ENCODE measurements at places on chromosomes 1 and 21.

GRCh38 chr1:10920063-10920626, 92.3 kb upstream of the TARDBP start:
- DNase-seq, result no peak

GRCh38 chr1:30450818-30451233, 272.6 kb downstream of the MATN1 start:
- no peak for DNase-seq

- DNase-seq, result no peak
These were observed 3.1 kb downstream of the CLIC6 start for GRCh38 chr21:34671891-34672290.

DNA sequence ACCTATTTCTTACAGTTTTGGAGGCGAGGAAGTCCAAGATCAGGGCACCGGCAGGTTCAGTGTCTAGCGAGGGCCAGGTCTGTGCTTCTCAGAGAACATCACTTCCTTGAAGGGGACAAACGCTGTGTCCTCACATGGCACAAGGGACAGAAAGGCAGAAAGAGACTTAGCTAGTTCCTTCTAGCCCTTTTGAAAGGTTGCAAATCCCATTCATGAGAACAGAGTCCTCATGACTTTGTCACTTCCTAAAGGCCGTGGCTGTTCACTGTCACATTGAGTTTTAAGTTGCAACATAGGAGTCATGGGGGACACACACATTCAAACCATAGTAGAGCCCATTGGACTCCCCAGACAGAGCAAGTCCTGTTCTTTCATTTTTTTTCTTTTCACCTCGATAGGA, 27.4 kb downstream of the PER3 start:
- no peak for DNase-seq

DNA sequence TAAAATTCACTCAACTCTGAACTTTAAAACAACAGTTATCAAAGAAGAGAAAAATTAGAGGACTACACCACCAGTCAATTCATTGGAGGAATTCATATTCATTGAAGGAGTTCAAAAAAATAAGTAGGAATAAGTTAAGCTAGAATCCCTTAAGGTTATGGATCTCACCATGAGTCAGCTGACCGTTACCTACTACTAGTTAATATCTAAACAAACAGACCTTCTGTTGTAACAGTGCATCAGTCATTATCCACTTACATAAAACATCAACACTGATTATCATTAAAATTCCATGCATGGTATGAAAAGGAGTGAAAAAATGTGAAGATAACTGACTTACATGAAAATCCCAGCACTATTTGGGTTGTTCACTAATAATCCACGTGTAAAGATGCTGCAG, 44.9 kb downstream of the FOXJ3 start:
- no peak for DNase-seq

DNA sequence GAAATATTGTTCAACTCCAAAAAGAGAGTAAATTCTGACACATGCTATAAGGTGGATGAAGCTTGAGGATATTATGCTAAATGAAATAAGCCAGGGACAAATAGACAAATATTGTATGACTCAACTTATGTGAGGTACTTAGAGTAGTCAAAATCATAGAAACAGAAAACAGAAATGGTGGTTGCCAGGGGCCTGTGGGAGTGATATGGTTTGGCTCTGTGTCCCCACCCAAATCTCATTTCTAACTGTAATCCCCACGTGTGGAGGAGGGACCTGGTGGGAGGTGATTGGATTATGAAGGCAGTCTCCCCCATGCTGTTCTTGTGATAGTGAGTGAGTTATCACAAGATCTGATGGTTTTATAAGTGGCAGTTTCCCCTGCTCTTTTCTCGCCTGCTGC, 24.7 kb upstream of the DISP1 start:
- no peak for DNase-seq

DNA sequence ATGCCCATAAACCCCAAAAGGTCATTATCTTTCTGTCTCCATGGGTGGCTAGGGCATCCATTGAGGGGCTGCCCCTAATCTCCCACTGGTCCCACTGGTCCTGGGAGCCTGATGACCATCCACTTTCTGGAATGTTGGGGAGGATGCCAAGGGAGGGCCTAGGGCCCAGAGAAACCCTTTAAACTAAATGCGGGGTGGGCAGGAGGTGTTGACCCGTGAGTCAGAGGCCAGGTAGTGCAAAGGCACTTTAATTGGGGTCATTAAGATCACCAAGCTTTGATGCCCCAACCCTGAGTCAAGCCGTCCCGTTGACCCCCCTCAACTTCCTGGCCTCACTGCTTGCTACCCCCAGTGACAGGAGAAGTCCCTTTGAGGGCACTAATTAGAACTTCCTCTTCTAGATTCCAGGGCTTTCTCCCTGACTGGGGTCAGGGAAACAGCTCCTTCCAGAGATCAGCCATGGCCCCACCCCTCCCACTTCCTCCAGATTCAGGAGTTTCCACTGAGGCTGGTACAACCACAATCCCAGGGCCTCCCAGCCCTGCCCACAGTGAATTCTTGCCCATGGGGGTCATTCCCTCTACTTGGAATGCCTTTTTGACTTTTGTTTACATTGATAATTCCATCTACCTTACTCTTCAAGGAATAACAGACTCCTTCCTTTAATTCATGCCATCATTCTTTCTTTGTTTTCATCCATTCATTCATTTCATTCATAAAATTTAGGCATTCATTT, 15.5 kb upstream of the SERINC2 start:
- no peak for DNase-seq

GRCh38 chr1:81666586-81666985, 134.1 kb upstream of the ADGRL2 start:
- DNase-seq, result no peak

DNA sequence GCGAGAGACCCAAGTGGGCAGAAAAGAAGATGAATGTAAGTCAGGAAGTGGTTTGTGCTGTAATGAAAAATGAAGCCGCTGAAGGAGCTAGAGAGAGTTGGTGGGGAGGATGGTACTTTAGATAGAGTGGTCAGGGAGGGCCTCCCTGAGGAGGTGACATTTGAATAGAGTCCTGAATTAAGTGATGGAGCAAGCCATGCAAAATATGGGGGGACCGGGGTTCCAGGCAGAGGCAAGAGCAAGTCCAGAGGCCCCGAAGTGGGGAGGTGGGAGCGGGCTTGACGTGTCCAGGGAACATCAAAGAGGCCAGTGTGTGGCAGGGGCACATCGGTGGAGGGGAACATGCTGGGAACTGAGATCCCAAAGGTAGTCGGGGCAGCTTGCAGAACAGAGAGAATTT, 43.1 kb downstream of the OPRD1 start:
- no peak for DNase-seq

DNA sequence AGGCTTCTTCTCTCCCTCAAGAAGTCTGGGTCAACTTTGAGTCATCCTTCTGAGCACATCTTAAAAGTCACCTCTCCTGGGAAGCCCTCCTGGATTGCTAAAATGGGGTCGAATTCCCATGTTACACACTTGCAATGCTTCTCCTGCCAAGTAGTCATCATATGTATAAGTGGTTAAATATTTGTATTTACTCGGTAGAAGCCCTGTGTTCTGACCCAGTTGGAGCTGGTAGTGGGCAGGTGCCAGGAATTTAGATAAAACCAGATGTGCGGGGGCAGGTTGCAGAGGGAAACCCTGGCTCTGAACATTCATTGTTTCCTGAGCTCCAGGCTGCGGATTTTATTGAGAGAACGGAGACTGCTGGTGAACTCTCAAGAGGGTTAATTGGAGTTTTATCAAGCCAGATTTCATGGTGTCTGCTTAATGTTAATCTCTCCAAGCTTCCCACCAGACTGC, 52.8 kb upstream of the RPL11 start:
- DNase-seq, result no peak

GRCh38 chr21:35482096-35482495, 433.0 kb upstream of the RUNX1 start:
- no peak for DNase-seq

DNA sequence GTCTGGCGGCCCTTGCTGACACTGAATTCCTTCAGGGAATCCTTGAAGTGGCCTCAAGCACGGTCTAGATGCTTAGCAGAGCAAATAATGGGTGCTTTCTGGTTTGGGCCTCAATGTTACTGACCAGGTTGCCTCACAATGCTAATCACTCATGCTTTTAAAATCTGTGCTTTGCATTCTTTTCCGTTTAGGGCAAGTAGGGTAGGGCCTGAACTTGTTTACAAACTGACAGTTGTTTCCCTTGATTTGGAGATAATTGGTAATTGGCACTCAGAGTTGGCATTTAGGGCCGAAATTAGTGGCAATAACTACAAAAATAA, 1.4 kb downstream of the VPS13D start:
- no peak for DNase-seq

DNA sequence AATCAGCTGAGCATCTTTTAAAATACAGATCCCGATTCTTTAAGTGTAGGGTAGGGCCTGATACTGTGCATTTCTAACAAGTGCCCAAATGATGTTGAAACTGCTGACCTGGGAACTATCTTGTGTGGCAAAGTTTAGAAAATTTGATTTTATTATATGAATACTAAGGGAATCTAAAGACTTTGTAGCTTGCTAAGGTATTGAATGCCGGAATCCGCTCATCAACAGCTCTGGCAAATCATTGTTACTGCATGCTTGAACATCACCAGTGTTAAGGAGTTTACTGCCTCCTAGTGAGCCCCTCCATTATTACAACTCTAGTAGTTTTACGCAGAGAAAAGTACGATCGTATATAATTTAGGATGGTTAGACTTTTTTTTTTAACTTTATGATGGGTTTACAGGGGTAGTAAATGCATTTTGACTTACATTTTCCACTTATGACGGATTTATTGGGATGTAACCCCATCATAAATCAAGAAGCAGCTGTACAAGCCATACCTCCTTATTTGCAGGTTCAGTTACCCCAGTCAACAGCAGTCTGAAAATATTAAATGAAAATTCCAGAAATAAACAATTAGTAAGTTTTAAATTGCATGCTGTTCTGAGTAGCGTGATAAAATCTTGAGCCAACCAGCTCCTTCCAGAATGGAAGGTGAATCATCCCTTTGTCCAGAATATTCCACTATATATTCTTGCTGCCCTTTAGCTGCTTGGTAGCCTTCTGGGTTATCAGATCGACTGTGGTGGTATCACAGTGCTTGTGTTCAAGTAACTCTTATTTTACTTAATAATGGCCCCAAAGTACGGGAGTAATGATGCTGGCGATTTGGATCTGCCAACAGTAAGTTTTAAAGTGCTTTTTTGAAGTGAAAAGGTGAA, 892 bp downstream of the TYW3 start:
- DNase-seq, result no peak

- DNase-seq, result no peak
These were observed 6.4 kb downstream of the UBE2Q1 start for GRCh38 chr1:154552036-154552435.

DNA sequence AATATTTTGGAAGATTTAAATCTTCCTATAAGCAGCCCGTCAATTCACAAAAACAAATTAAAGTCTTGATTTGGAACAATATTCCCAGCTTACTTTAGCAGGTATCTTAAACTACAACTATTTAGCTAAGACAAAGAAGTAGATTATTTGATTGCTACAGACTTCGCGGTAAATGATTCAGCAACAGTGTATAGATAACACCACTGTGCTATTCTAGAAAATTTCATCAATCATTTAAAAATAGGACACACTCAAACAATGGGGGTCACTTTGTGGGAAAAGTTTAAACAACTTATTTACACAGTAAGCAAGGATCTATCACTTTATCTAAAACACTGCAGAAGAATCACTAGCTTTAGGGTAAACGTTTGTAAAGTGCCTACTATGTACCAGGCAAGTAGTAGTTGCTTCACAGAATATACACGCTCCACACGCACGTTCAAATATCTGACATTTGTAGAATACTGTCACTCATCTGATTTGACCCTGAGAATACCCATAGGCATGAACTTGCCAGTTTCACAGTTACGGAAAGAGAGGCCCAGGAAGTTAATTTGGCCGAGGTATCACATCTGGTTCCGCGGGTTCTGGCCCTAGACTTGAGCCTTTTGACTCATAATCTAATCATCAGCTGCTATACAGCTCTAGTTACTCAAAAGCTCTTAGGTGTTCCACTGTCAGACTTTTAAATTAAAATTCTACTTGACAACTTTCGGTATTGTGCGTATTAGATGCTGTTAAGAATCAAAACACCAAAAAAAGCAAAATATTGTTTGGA, 876 bp downstream of the DENND2C start:
- no peak for DNase-seq

- DNase-seq, result no peak
These were observed 16.6 kb downstream of the SAMD11 start for GRCh38 chr1:940107-941014.

- no peak for DNase-seq
These were observed 138.3 kb downstream of the PGBD5 start for GRCh38 chr1:230287674-230288315.

DNA sequence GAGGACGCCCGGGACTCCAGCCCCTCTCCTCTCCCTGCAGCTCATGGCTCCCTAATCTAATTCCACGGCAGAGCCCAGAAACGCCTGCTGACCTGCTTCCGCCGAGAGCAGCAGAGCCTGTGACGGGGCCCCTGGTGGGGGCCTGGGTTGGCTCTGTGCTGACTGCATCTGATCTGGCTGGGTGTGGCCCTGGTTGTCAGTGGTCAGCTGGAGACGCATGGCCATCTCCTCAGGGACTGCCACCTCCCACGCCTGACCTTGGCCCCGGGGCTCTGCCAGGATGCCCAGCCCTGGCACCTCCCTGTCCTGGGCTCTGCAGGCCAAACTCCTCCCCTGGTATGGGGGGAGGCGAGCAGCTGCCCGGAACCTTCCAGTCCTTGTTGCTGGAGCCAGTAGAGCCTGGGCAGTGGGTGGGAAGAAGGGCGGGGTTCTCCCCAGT, 1.1 kb upstream of the PLCH2 start:
- no peak for DNase-seq

GRCh38 chr1:192610112-192610889, 25.6 kb upstream of the RGS13 start:
- DNase-seq, result no peak

Data from effector CD8-positive, alpha-beta T cell (primary cell).